Activated gamma-delta T cell treated with anti-CD3 and anti-CD28 coated beads, Interleukin-2, amount 50 U/mL, for 16 hours (primary cell): ENCODE measurements at places on chromosomes 16 and 17.
A peak's percentile ranks its signal among the peaks of the same experiment; 100 is the strongest.

DNA sequence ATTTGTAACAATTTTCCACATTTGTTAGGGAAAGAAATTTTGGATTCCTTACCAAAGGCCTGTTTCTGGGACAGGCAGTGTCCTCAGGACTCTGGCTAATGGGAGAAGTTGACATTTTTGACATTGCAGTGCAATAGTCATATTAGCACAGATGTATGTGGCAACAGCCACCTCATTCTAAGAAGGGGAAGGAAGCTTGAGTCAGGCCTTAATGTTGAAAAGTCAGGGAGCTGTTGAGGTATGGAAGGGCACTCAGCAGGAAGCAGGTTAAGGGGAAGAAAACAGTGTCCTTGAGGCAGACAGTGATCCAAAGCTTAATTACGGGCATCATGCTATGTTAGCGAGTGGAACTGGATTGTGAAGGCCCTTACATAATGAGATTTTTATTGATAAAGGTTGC lies 20.9 kb downstream of the AKTIP start:
- no peak for DNase-seq

DNA sequence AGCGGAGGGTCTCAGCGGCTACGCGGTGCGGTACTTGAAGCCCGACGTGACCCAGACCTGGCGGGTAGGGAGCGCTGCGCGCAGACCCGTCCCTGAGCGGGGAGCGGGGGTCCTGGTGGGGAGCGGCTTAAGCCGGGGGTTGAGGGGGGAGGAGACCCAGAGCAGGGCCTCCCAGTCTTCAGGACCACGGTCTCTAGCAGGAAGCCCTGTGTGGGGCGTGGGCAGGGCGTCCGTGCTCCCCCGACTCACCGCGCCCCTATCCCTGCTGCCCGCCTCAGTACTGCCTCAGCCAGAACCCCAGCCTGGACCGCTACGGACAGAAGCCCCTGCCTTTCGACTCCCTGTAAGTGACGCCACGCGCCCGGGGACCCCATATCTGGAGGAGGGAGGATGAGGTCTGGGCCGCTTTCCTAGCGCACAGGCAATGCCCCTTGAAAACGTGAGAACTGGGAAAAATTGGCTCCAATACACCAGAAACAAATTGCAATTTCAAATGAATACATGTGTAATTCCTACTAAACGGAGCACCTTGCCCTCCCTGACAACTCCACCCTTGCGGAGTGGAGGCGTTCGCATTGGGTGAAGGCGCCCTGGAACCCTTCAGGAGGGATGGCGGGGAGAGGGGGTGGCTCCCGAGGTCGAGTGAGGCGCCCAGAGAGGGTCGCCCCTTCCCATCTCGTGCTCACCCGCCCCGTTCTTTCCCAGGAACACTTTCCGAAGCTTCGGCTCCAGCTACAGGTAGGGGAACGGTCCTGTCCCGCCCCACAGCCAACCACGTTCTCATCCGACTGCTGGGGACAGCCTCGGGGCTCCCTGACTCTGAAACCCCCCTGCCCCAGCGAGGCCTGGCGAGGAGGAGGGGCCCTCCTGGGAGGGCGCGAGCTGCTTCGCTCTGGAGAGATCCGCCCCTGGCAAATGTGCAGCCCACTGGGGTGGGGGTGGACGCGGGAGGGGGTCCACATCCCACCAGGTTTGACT lies 14.6 kb upstream of the CNGB1 start:
- no peak for DNase-seq

DNA sequence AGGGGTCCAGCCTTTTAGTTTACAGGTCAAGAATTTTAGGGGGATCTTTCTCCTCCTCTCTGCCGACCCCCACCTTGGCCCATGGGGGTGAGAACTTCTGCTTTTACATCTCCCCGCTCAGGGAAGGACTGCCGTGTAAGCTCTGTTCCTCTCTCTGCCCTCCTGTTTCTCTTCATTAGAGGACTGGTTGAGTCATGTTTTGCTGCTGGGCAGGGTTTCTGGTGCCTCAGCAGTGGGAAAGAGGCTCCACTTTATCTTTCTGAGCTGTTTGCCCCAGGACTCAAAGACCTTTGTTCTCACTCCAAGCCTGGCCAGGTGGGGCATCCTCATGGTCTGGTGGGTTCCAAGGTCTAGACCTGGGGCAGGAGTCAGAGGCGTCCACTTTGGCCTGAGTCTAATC lies 93.0 kb downstream of the UTP18 start:
- no peak for DNase-seq

DNA sequence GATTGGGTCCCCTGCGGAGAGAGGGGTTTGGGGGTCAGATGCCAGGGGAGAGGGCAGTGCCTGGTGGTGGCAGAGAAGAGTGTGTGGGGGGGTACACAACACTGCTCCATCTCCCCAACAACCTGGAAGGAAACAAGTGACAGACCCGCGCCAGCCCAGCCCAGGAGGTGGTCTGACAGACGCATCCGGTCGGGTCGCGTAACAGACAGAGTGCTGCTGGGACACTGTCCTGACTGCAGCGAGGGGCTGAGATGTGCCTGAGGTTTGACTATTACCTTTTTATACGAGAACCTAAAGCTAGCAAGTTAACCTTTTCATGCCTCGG lies 16.2 kb downstream of the UNC13D start:
- no peak for DNase-seq

DNA sequence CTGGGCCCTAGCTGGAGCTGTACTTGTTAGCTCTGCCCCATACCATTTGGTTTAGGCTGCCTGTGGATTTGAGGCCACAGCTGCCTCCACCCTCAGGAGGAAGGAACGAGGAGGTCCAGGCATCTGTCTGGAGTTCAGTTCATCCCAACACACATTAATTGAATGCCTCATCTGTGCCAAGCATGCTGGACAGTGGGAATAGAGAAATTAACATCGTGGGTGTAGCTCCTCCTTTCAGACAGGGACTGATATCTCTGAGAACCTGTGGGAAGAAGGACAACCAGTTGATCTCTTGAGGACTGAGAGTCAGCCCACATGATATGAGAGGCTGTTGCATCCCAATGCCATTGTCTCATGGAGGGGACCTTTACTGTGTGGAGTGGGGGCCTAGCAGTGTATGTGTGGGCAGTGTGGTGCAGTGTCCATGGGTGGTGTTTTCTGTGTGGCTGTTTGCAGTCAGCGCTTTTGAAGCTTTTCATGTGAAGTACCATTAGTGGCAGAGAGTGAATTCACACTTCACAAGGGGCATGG lies 29.4 kb upstream of the DDX52 start:
- no peak for DNase-seq

DNA sequence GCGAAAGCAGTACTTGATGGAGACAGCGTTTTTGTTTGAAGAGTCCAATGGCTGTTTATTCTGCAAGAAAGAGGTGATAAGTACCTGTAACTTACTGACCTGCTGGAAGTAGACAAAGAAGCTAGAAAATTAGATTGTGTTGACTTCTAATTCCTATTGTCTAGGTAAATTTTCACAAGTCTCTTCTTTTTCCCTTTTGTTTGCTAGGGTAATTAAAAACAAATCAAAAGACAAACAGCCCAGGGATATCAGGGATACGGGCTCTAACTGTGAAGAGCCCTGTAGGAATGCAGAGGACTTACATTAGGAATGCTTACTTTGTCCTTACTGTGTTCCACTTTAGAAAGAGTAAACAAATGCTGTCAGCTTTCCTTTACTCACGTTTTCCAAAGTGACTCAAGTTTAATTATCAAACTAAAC lies 7.0 kb downstream of the PSME3IP1 start:
- DNase-seq, result no peak

- no peak for DNase-seq
These were observed 385 bp downstream of the CFAP119 start for GRCh38 chr16:30761427-30761927.

GRCh38 chr17:40664582-40665333 lies at the start of gene KRT222:
Gene KRT222, minus strand, starts transcription at chr17:40665177. Its CDS starts 78 bp downstream, at chr17:40665099.
- no peak for DNase-seq

- DNase-seq, result peak; percentile 74
These were observed 45.2 kb downstream of the MYH13 start for GRCh38 chr17:10327640-10328039.

GRCh38 chr16:11334831-11335404 lies 10.3 kb upstream of the RMI2 start:
- DNase-seq, result no peak

- DNase-seq, result no peak
These were observed 7.2 kb downstream of the SMTNL2 start for GRCh38 chr17:4591529-4591928.

- no peak for DNase-seq
These were observed 26.1 kb downstream of the PRKCB start for GRCh38 chr16:23861874-23862273.

DNA sequence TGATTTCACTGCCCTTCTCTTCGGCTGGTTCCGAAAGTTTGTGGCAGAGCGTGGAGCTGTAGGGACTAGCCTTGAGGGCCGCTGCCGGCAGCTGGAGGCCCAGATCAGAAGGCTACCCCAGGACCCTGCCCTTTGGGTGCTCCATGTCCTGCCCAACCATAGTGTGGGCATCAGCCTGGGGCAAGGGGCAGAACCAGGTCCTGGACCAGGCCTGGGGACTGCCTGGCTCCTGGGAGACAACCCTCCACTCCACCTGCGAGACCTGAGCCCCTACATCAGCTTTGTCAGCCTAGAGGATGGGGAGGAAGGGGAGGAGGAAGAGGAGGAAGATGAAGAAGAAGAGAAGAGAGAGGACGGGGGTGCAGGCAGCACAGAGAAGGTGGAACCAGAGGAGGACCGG lies 856 bp upstream of the CXCL16 start:
- DNase-seq, result no peak

- DNase-seq, result no peak
These were observed 224.2 kb upstream of the WSCD1 start for GRCh38 chr17:5846001-5846400.

DNA sequence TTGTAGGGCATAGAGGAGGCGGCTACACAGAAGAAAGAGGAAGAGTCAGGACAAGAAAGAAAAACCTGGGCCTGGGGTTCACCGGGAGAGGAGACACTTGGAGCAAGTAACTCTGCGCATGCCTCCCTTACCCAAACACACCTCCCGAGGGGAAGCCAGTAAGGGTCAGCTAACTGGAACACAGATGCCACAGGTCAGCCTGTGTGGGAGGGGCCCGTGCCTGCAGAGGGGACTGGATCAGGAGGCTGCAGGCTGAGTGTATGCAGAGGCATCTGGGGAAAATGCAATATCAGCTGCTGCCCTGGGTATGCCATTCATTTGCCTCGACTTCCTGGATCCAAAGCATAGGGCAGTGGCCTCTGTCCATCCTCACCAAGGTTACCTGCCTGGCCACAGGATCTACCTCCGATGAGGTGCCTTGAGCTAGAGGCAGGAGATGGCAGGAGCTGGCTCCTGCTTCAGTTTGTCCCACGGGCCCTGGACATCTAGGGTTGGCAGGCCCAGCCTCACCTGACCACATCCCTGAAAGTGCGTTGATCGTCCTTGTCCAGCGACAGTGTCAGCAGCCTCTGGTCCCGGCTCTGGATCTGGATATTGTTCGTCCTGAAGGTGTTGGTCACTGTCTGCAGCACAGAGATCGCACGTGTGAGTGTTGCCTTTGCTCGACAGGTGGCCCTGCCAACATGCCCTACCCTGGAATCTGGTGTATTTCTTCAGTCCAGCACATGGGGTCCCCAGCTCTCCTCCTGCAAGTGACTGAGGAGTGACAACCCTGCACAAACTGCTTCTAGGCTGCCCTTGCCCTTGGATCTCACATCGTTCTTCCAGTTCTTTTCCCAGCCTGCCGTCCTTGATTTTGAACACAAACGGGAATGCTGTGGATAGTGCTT lies 4.6 kb upstream of the MFSD6L start:
- DNase-seq, result no peak

GRCh38 chr17:47914306-47914948 lies 18.4 kb downstream of the SP2 start:
- DNase-seq, result no peak

GRCh38 chr17:68973098-68973846 lies 18.1 kb upstream of the ABCA8 start:
- DNase-seq, result no peak

GRCh38 chr17:32227910-32228309 lies 37.7 kb upstream of the RHBDL3 start:
- no peak for DNase-seq

GRCh38 chr16:4924593-4925292 lies 12.2 kb downstream of the PPL start:
- DNase-seq, result no peak

GRCh38 chr17:7852919-7853690 lies 1.8 kb upstream of the TMEM88 start:
- no peak for DNase-seq

- DNase-seq, result no peak
These were observed 1.1 kb upstream of the NME2 start for GRCh38 chr17:51164911-51165679.

DNA sequence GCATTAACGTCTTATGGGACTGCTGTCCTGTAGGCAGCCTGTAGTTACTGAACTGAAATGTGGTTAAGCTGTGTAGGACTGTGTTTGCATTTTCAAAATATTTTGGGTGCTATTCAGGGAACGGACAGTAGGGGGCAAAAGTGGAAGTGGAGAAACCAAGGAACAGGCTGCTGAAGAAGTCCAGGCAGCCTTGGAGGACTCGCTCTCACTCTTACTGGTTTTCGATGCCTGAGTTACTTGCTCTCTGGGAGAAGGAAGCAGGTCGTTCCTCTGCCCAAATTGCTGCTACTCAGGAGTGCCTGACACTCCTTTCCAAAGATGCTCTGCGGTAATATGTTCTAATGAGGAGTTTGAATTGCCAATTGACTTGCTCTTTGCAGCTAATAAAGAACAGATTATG lies 64.5 kb upstream of the RBFOX1 start:
- DNase-seq, result no peak

- DNase-seq, result no peak
These were observed 13.6 kb downstream of the CHD9 start for GRCh38 chr16:53068423-53068833.

- no peak for DNase-seq
These were observed 30.0 kb downstream of the IL21R start for GRCh38 chr16:27431773-27432532.

GRCh38 chr16:85052536-85052935 lies 24.9 kb downstream of the KIAA0513 start:
- no peak for DNase-seq

- no peak for DNase-seq
These were observed 18.5 kb downstream of the TBKBP1 start for GRCh38 chr17:47712330-47713023.

- no peak for DNase-seq
These were observed 3.2 kb upstream of the MRPL58 start for GRCh38 chr17:75009139-75009724.

GRCh38 chr17:14780097-14780651 lies 479.3 kb downstream of the HS3ST3B1 start:
- DNase-seq, result no peak

GRCh38 chr17:50283246-50283645 lies 9.0 kb downstream of the TMEM92 start:
- no peak for DNase-seq

DNA sequence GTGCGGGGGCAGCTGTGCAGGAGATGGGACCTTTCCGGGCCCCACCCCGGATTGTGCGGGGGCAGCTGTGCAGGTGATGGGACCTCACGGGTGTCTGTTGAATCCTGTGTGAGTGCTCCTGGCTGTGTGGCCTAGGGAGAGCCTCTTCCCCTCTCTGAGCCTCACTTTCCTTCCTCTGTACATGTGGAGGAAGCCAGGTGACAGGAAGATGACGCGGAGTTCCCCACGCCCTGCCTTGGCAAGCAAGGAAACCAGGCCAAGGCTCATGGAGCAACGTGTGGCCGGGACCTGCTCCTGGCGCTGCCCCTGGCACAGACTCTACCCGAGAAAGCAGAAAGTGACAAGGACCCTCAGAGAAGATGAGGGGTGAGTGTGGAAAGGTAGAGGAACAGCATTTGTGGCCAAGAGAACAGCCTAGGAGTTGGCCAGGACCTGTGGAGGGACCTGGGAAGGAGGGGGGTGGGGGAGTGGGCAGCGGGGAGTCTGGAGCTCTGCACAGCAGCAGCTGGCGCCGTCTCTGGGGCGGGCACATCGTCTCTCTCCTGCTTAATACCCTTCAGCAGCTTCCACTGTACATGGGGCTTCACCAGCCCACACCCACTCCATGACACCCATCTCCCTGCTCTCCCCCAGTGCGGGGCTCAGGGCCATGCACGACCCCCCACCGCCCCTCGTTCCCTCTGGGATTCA lies 38.4 kb upstream of the PABPN1L start:
- DNase-seq, result no peak
